ENCODE measurements at places on chromosomes 2 and 18. TPM values are rescaled to one million over a fixed set of nuclear protein-coding genes. Genes with fewer than 3 reads are reported as not detected.

GRCh38 chr2:190959911-190960788 is 53.8 kb downstream of the STAT1 start:
- no peaks in the 10 kb centered on the region for H3K27me3 ChIP-seq
- H3K27ac ChIP-seq: no peak overlapping the region
- no peaks in the 10 kb centered on the region for H3K4me1 ChIP-seq
- H3K4me3 ChIP-seq: no peak overlapping the region
- no peak for DNase-seq

The SAG gene
- not detected for total RNA-seq

GRCh38 chr2:203578759-203579643 is 43.9 kb upstream of the RAPH1 start:
- no peaks in the 10 kb centered on the region for H3K36me3 ChIP-seq
- H3K4me1 ChIP-seq: peaks cover 12% of the 10 kb centered on the region
- H3K27me3 ChIP-seq: no peaks in the 10 kb centered on the region
- DNase-seq: no peak
- H3K4me3 ChIP-seq: no peak overlapping the region

DNA sequence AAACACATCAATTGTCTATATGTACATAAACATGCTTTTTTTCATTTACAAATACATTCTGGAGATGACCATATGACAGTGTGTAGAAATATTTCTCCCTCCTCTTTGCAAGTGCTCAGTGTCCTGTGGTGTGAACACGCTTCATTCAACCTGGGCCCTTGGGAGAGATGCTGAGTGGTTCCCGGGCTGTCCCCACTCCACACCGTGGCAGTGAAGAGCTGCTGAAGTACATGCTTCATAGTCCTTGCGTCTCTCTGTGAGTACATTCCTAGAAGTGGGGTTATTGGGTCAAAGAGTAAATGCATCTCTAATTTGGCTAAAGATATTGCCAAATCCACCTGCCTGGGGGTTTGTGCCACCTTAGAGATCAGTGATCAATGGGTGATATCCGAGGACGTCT is 6.5 kb upstream of the GPR35 start:
- DNase-seq: no peak
- peaks cover 3% of the 10 kb centered on the region for H3K27me3 ChIP-seq
- H3K4me1 ChIP-seq: no peaks in the 10 kb centered on the region
- peaks cover 23% of the 10 kb centered on the region for H3K36me3 ChIP-seq
- H3K27ac ChIP-seq: no peak overlapping the region

- H3K27me3 ChIP-seq: no peaks in the 10 kb centered on the region
- no peak overlapping the region for H3K4me3 ChIP-seq
- H3K27ac ChIP-seq: no peak overlapping the region
- no peak for DNase-seq
- peaks cover 17% of the 10 kb centered on the region for H3K4me1 ChIP-seq
- H3K36me3 ChIP-seq: peaks cover 38% of the 10 kb centered on the region
These were observed 62.4 kb downstream of the MRPS9 start for GRCh38 chr2:105100046-105100840.

The SGPP2 gene
- 0.11 TPM for total RNA-seq

DNA sequence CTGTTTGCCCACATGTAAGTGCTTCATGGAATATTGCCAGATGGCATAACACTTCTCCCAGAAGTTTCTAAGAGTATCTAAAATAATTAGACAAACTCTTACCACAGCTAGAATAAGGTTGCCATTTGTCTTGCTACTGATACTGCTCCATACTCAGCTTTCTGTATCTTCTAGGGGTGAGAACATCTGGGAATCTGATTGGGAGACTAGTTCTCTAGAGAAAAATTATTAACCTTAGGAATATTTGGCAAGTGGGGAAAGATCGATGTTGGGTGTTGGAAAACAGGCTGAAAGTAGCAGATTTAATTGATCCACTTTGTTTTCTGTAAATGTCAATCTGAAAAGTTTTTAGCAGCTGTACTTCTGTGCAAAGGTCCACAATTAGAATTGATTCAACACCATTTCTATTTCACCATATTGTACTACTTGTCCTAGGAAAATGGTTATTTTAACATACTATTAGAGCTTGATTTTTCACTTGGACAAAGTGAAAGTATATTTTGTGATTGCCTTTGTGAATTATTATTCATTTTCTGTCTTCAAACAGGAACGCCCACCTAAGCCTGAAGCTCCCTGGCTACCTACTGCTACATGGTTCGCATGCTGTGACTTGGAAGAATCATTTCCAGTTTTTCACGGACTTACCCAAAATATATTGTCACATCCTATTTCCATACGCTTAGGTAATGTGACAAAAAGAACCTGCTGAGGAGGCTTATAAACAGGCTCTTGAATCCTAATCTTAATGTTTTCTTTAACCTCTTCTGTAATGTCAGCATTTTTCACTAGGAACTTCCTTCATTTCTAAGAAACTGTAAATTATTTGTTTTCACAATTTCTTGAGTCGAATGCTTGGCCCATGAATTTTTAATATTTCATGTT is 147.7 kb downstream of the TRABD2A start:
- peaks cover 6% of the 10 kb centered on the region for H3K27me3 ChIP-seq
- no peak overlapping the region for H3K4me3 ChIP-seq
- no peak for DNase-seq
- no peaks in the 10 kb centered on the region for H3K4me1 ChIP-seq
